ENCODE measurements at places on chromosomes 3 and 15. TPM values are rescaled to one million over a fixed set of nuclear protein-coding genes. Genes with fewer than 3 reads are reported as not detected.

DNA sequence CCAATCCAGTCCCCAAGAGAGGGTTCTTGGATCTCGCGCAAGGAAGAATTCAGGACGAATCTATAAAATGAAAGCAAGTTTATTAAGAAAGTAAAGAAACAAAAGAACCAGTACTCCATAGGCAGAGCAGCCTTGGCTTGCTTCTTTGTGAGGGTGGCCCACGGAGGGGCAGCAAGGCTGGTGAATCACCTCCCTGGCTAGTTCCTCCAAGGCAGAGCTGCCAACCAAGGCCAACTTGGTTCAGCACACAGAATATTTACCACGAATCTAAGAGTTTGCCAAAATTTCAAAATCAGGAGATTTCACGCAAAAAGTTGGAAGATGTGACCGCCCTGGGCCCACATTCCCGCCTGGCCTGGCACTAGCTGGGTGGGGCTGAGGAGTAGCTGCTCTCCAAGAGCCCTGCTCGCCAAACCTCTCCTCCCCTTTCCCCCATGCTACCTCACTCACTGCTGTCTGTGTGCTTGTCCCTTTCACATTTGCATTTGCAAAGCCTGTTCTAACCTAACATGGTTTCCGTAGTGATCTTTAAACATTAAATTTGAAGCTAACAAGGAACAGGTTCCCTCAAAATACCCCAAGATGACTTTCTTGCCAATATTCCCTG lies 26.2 kb upstream of the DCUN1D1 start:
- DNase-seq, result no peak

Gene SI
- 0.01 TPM for polyA plus RNA-seq

Gene CD200R1
- polyA plus RNA-seq, result 2.8 TPM

Gene GABRB3
- 2.3 TPM for polyA plus RNA-seq

GRCh38 chr15:96462768-96463750 lies 132.6 kb downstream of the NR2F2 start:
- no peak for DNase-seq

DNA sequence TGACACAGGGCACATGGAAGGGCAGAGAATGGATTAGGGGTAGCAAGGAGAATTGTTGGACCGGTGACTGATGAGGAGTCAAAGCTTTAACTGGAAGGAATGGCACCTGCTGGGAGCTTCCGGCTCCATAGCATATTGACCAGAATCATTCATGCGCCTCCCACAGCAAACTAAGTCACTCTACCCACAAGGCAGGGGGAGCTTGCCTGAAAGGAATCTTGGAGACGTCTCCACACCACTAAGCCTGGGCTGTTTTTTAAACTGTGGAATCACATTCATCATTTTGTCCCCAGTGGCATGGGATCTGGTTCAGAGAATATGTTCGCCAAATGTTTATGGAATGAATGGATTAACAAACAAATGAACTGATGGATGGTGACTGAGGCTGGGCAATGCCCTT lies 57.0 kb upstream of the ITGA11 start:
- DNase-seq, result no peak

DNA sequence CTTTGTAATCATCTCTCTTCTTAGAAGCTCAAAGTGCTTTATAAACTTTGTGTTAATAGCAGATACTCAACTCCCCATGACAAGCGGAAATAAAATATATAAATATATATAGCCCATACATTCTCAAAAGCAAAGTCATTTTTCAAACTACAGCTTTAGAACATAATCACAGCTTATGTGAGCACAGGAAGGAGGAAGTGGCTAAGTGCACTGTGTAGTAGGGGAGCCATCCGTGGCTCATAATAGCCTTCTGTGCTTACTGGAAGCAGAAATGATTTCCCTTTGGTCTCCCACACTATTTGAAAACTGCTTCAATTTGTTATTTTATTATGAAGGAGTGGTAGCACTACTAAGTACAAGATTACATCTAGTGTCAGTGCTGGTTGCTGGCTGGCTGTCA lies 151.4 kb upstream of the ARL6 start:
- no peak for DNase-seq

DNA sequence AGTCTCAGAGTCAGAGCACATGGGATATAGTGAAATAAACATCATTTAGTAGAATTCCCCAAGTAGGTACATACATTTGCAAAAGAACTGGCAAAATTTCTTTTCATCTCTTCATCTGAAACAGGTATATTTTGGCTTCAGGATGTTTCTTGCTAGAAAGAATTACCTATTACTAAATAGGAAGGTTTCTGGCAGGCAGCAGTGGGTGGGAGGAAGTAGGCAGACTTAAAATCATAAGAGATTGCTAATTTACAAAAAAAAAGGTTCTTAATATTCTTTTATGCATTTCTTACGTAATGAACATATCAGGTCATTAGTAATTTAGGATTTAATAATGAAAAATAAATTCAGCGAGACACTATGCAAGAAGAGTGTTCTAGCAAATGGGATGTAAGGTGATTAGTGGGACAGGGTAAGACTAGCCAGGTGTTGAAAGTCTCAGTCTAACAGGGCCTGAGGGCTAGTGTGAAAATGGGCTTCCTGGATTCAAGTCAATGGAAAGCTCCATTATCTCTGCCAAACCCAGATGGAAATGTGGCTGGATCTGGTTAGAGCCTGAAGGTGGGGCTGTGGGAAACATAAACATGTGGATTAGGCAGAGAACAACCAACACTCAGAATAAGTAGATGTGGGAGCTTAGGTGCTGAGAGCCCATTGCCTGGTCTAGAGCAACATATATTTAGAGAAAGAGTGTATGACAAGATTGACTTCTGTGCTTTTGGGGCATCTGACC lies 127.4 kb upstream of the FEZF2 start:
- DNase-seq, result no peak

Gene SH3GL3
- 4.9 TPM for polyA plus RNA-seq

DNA sequence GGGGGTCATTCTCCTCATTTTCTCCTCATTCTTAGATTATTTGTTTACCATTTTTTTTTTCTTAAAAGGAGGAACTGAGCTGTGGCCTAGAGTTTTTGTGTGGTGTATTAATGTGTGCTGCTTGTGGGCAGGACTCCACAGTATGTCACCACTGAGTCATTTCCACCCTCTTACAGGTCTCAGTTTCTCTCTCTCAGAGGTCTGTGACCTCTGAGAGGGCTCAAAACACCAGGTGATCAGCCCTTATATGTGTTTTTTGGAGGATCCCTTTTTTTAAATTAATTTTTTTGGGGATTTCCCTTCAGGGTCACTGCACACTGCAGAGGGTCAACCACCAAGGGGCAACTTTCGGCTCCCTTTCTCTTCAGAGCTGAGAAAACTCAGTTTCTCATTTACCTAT lies 166.4 kb downstream of the SUCNR1 start:
- DNase-seq, result no peak

GRCh38 chr15:40313531-40314398 lies 6.0 kb upstream of the PLCB2 start:
- no peak for DNase-seq

GRCh38 chr3:70224337-70224736 lies 88.1 kb downstream of the MDFIC2 start:
- no peak for DNase-seq

Gene LHFPL4
- polyA plus RNA-seq, result not detected
